EL (cell line): ENCODE measurements at places on chromosomes 5 and 9.

- no peak for DNase-seq
Measured at GRCh38 chr9:127263664-127264063, 910 bp upstream of the GARNL3 start.

GRCh38 chr9:131484560-131485185, 18.0 kb upstream of the POMT1 start:
- no peak for DNase-seq

DNA sequence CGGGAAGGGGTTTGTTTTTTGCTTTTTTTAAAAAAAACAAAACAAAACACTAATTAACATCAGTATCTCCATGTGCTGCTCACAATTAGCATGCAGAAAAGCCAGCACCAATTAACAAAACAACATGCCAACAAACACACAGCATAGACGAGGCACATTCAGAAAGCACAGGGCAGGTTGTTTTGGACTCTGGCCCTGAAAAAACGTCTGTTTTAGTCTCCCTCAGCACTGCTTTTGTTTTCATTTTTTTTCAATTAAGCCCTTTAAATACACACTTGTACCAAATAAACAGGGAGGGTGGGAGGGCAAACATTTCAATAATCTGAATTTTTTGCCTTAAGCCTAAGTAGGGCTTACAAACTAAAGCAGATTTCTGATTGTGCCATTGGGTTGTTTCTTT, 309.6 kb downstream of the DTWD2 start:
- DNase-seq, result no peak

GRCh38 chr9:126238415-126238814, 88.2 kb upstream of the MVB12B start:
- no peak for DNase-seq

GRCh38 chr5:134420343-134420742, 8.7 kb upstream of the CDKN2AIPNL start:
- DNase-seq, result peak; percentile 78

DNA sequence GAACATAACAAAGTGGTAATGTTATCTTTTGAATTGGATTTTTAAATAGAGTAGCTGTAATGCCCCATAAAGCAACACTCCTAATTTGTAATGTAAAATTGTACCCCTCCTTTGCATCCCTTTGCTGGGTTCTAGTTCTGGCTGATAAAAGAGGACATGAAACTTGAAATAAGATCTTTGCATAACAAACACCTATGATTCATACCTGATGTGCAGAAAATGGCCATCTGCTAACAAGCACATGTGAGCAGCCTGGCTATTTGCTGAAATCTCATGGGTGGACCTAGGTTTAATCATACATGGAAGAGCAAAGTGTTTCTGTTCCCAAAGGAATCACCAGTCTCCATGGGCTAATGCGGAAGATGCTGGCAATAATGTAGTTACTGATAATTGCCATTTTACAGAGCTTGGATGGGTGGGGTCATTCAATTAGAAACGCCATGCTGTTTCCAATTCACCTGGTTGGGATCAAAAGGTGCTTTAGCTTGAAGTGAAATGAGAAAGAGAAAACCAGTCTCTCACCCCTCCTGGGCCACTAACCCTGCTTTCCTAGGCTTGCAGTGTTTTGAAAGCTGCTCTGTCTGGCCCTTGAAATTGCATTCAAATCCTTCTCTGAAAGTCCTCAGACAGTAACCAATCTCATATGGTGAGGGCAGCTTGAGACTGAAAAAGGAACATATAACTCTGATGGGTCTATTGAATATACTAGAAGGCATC, 585.1 kb downstream of the TLE4 start:
- no peak for DNase-seq

DNA sequence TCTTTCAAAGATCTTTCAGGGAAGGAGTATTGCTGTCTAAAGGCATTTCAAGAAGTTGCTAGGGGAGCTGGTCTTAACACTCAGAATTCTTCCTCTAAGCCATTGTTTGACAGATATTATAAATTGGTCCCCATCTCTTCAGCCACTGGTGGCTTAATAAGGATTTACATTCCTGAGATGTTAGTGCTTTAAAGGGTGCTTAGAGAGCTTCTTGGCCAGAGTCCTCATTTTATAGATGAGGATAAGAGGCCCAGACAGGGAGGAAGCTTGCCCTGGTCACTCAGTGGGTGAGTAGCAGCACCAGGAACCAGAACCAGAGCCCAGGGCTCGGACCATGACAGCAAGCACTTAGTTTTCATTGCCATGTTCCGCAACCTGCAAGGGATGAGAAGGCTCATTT, 53.2 kb downstream of the GALNT10 start:
- peak; percentile 48 for DNase-seq

DNA sequence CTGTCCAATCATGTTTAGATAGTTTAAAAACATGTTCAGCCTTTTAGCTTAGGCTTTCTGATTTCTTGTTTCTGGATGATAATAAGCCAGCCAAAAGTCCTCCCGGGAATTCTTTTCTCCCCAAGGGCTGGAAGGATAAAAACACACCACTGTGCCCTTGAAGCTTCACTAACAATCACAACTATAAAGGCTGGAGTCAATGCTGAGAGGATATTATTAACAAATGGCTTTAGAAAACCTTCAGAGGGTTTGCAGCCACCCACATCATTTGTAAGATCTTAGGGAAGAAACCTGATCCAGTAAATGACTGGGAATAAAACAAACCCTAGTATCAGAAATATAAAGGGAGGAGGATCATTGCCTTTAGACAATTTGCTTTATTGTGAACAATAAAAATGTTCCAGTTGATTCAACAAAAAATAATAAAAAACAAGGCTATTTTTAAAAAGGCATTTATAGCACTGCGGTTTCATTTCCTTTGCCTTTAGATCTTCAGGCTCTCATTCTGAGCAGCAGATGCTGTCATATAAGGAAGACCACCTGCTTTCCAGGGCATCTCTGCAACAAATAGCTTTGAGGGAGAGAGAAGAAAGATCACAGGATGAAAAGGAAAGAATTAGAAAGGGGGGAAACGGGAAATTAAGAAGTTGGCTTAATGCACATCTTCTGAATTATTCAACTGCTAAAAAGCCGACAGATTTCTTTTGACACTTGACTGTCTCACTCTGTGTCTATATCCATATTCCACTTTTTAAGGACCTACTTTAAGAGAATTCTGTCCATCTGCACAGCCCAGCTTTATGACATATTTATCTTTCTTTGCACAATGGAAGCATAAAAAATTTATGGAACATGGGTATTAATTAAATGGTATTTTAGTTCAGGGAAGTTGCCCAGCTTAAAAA, 277.2 kb upstream of the SLC24A2 start:
- DNase-seq, result no peak

DNA sequence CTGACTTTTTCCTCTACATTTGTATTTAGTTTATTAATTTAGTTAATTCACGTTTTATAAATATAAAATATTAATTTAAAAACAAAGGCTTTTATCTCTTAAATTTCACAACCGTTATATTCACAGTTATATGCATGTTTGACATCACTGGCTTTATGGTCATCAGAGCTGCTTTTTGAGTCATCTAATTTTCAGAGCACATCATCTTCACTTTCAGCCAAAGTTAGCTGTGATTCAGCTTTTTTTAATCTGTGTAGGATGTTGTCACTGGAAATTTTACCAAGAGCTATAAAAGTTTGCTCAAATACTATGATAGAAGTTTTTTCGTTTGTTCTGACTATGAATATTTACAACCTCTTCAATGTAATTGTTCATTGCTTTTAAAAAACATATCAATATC, 12.4 kb downstream of the CDC37L1 start:
- peak; percentile 31 for DNase-seq

DNA sequence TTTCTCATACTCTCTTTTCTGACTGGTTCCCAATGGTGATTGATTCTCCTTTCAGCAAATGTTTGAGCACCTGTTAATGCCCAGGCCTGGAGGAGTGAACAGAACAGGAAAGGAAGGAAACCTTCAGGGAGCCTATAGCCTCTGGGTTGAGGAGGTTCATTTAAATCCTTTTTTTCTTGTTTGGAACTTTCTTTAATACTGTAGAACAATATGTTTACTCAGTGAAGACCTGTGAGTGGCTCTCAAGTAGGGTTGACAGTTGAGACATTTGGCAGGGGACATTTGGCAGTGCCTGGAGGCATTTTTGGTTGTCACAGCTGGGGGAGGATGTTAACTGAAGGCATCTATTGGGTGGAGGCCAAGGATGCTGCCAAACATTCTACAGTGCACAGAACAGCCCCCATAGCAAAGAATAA, 6.1 kb upstream of the FAM120AOS start:
- DNase-seq, result no peak

GRCh38 chr5:104344809-104345208, 782.2 kb upstream of the NUDT12 start:
- DNase-seq, result no peak

GRCh38 chr9:14838701-14839100, 71.5 kb downstream of the FREM1 start:
- DNase-seq, result no peak

DNA sequence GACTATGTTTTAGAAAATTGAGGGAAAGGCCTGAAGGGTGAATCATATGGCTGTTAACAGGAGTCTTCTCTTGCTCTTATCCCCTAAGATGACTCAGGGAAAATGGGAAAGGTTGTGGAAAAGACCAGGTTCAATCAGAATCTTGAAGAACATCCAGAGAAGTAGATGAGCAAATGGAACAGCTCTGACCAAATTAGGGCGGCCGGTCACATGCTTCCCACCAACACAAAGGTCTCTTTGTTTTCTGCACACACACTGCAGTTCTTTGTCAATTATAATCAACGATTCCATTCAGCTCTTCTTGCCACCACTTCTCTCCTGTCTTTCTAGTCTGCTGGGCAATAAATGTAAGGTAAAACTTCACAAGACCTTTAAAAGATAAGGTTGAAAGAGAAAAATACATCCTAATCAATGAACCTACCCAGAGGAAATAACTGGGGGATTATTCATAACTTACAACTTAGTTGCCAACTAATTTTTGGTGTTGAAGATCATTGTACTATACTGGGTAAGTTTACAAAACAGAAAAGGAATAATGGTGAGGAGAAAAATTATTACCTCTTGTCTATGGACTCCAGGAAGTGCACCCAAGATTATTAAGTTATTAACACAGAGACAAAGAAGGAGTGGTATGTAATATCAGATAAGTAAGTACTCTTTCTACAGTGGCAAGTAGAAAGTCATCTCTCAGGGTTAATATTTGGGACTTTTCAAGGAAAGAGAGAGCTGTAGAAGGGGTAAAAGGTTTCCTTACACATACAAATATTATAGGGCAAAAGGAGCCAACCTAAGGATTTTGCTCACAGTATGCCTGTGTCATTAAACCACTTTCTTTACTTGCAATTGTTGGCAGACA, 441.9 kb upstream of the PIK3R1 start:
- peak; percentile 7 for DNase-seq
